ENCODE measurements at places on chromosomes 13 and 19.

- no peak for DNase-seq
Measured at GRCh38 chr19:31511696-31512095, 162.5 kb upstream of the TSHZ3 start.

- DNase-seq = peak; percentile 84
Measured at GRCh38 chr19:18160971-18161635, 8.1 kb downstream of the PIK3R2 start.

DNA sequence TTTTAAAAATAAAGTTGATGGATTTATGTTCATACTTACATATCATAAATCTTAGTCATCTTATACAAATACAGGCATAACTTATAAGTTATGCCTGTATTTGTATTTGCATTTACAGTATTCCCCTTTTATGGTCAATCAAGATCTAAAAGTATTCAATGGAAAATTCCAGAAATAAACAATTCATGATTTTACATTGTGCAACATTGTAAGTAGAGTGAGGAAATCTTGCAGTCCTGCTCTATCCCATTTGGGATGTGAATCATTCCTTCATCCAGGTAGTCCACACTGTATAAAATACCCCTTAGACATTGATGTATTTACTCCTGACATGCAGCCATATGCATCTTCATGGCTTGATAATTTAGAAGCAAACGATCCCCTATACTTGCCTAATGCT, 795.3 kb downstream of the SLITRK1 start:
- no peak for DNase-seq

- DNase-seq = peak; percentile 89
Measured at GRCh38 chr19:1131718-1132551, 28.1 kb downstream of the GPX4 start.

DNA sequence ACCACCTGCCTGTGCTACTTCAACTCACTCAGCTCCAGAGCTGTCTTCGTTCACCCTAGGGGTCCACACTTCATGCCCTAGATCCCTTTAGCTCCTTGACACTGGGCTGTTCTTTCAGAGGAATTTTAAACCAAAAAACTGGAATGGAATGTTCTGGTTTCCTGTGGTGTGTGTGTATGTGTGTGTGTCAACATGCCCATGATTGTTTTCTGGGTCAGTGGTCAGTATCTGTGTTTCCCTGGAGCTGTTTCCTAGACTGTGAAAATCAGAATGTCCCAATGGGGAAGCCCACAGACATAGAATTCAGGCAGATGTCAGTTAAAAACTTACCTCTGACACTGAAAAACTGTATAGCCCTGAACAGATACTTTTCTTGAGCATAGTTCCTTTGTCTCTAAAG, 1.3 kb downstream of the PMIS2 start:
- no peak for DNase-seq

DNA sequence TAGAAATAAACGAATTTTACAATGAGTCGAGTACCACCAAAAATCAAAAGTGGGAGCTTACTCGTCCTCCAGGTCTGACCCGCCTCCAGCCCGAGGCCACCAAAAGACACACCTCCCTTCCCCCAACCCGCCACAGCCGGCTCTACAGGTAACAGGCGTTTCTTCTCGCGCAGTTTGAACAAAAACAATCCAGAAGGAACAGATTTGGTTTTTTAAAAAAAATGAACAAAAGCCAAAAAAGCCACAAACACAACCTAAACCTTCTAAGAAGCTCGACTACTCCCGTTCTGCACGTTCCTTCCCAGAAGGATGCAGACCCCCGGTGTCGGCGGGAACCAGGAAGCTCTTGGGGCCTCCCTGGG, 671 bp downstream of the ZDHHC20 start:
- DNase-seq = peak; percentile 43

- DNase-seq = no peak
Measured at GRCh38 chr19:38228491-38229439, 4.7 kb upstream of the DPF1 start.

DNA sequence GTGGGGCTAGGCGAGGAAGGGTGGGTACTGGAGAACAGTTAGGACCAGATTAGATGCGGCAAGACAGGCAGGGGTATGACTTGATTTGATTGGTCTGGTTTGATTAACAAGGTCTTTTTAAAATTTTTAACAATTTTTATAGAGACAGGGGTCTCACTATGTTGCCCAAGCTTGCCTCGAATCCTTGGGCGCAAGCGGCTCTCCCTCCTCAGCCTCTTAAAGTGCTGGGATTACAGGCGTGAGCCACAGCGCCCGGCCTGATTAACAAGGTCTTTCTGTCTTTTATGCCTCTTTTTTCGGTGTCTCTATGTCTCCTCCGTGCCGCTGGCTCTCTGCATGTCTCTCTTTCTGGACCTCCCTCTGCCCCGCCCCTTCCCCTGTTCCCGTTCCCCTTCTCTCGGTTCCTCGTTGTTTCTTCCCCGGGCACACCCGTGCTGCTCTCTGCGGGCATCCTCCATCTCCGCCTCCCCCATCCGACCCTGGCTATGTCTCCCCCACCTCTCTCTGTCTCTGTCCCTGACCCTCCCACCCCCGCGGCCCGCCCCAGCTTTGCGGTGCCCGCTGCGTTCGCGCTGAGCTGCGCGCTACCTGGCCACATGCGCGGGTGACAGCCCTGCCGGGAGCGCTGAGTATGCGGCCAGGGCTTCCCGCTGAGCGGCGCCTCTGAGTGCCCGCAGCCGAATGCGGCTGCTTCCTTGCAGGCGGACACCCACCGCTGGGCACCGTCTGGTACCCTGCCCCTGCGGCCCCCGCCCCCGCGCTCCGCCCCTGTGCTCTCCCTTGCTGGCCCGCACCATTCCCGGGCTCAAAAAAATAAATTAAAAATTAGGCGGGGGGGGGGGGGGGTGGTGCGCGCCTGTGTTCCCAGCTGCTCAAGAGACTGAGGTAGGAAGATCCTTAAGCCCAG, 8.1 kb upstream of the SDHAF1 start:
- no peak for DNase-seq

GRCh38 chr13:77345150-77345780, 18.4 kb upstream of the MYCBP2 start:
- no peak for DNase-seq

DNA sequence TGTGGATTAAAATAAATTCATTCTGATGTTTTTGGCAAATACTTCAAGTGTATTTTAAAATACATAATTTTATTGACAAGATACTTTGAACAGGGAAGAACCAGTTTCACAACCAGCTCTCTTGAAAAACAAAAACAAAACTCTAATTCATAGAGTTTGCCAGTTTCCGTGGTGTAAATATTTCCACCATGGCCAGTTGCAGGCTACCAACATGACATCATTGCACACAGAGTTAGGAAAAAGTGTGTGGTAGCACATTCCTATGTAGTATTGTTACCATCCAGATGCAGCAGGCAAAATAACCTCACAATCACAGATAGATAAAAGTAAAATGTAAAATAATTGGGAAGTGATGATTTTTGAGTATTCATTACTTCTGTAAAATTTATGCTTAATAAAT, 7.7 kb upstream of the RNF113B start:
- DNase-seq = no peak

DNA sequence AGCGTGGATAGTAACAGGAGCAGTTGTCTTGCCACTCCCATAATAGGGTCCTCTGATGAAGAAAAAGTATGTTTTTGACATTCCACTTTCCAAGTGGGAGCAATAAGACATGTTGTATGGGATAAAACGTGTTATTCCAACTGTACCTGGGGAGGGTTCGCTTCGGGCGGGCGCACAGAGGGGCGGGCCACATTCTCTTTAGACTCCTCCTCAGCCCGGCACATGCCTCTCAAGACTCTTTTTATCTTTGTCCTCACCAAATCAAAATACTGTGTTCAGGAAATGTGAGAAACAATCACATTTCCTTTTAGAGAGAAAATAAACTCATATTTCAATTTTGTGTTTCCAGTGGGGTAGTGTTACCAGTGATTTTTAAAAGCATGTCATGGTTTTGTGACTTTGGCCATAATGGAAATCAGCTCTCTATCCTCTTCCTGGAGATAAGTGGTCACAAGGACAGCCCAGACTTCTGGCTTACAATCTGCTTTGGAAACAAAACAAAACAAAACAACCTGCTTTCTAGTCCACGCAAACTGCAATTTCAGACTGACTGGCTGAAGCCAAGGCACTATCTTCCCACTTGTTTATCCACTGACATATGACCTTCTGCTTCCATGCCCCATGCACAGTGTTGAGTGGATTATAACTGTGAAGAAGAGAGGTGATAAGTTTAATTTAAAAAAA, 276.1 kb downstream of the NALCN start:
- no peak for DNase-seq

DNA sequence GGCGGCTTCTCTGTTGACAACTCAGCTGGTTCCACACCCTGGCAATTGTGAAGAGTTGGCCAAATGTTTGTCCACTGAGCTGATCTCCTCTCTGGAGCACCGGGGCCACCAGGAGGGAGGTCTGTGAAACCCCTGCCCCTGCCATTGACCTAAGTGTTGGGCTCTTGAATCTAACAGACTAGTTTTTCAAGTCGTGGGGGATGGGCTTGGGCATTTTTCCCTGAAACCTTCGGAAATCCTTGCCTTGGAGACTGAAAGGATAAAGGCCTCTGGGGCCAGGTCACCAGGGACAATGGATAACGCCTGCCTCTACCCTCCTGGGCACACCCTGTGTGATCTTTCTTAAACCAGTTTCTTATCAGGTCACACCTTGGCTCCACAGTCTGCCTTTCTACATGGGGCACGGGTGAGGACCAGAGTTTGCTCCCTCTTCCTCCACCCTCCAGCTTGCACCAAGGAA, 881 bp downstream of the GEMIN7 start:
- DNase-seq = no peak

DNA sequence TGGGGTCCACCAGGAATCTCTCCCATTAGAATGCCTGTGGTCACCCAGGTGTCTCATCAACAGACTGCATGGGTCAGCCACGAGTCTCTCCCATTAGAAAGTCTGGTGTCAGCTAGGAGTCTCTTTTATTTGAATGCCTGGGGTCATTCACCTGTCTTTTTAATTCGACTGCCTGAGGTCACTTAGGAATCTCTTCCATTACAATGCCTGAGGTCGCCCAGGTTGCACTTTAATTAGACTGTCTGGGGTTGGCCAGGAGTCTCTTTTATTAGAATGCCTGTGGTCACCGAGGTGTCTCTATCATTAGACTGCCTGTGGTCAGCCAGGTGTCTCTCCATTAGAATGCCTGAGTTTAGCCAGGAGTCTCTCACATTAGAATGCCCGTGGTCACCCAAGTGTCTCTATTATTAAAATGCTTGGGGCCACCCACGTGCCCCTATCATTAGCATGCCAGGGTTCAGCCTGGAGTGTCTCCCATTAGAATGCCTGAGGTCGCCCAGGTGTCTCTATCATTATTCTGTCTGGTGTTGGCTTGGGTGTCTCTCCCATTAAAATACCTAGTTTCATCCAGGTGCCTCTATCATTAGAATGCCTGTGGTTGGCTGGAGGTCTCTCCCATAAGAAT, 1474.3 kb downstream of the UQCRFS1 start:
- DNase-seq = peak; percentile 1

GRCh38 chr19:31249217-31249616, 100.0 kb downstream of the TSHZ3 start:
- no peak for DNase-seq

GRCh38 chr13:110471833-110472162, 89.7 kb downstream of the RAB20 start:
- DNase-seq = peak; percentile 53

GRCh38 chr13:68390987-68391386, 1160.9 kb upstream of the PCDH9 start:
- DNase-seq = no peak

DNA sequence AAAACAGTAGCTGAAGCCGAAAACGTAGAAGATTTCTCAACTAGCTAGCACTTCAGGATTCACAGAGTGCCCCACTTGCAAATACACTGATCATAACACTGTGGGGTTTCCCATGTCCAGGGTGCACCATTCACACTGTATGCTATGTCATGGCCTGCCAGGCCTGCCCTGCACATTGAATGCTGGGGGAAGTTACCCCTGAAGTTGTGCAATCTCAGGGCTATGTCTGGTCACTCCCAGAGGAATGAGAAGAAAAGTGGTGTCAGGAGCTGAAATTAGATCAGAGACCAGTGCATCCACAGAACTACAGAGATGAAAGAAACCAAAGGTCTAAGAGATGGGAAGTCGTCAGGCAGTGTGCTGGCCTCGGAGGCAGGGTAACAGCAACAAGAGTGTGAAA, 196.8 kb downstream of the RAP2A start:
- DNase-seq = no peak

- DNase-seq = no peak
Measured at GRCh38 chr13:41017817-41018601, 1.1 kb downstream of the ELF1 start.

DNA sequence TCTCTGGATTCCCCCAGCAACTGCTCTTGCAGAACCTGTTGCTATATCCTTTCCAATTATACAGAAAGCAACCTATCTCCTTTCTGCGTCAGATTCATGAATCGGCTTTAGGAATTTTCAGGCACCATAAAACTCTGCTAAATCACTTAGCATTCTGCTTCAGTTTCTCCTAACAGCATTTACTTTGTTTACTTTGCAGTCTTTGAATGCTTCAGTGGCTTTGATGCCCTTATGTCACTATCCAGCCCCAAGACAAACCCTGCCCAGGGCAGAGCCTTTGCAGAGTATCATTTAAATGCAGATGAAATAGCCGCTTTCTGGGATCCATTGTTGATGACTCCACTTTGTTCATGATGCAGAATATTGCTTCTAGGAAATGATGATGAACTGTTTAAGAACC, 43.1 kb downstream of the SLITRK1 start:
- DNase-seq = no peak

DNA sequence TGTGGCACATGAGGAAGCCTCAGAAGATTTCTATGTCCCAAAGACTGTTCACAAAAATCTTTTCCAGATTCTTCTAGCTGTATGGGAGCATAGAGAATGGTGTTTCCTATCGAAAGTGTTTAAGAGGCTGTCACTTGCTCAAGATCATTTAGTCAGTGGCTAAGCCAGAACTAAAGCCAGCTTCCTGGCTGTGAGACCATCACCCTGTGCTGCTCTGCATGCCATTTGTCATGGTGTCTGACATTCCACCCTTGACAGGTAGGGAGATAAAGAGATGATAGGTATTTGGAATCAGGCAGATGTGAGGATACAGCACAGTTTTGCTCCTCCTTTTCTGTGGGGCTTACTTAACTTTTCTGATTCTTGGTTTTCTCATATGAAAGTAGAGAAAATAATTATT, 177.3 kb downstream of the DNAJC15 start:
- no peak for DNase-seq

- no peak for DNase-seq
Measured at GRCh38 chr13:38384171-38384570, 34.5 kb downstream of the UFM1 start.

DNA sequence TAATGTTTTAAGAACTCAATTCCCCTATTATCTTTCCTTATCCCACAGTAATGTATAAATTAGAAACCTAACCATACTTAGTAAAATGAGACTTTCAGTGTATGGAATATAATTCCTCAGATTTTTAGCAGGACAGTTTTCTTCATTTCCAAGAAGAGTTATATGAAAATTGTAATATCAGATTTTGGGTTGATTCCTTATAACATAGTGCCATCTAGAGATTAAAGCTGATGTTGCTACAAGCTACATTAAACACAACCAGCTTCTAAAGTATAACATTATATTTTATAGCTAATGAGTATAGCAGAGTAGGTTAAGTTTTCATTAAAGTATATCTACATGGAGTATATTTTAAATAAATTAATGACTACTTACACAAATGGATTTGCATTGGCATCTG, 99.7 kb upstream of the MIR17HG start:
- DNase-seq = no peak

Measured in femur (tissue), 1 donor.